ENCODE measurements at places on chromosomes 4 and X.

GRCh38 chrX:7852166-7852565, 9.2 kb downstream of the VCX start:
- DNase-seq = no peak

DNA sequence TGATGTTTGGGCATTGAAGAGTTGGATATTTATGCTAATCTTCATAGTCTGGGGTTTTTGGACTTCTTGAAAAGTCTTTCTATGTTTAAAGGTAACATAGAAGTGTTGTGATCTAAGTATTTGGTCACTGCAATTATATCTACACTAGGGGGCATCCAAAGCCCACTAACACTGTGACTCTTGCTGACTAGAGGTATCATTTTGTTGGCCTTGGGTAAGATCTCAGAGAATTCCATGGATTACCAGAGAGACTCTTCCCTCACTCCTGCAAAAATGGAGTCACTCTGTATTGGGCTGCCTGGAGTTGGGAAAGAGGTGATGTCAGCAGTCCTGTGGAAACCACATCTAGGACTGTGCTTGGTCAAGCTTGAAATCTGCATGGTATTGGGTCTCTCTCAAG, 1077.6 kb downstream of the FAM133A start:
- DNase-seq = no peak

DNA sequence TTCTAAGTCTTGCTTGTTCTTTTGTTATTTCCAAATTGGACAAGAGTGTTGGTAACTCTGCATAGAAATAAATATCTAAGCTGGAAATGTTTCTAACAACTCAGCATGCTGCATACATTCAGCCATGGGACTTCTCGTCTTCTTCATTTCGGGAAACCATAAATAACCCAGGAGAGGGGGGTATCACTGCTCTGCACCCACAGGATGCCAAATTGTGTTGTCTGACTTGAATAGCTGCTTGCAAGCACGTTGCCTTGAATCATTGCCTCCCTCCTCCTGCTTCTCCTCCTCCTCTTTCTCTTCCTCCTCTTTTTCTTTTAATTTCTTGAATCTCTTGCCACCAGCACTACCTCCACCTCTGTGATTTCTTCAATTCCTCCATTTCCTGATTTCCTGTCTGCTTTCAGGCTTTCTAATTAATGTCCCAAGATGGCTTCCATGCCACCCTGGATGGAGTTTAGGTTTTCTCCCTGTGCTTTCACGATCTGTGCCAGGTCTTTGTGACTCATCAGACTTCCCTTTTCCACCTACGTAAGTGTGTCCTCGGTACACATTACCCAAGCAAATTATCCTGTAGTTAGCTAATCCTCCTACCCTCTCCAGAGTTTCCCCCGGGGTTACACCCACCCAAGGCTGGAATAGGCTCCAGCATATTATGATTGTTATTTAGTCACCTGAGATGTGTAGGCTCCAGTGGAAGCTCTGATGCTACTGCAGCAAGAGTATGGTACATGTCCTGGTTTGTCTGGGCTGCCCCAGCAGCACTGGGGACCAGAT, 122.6 kb upstream of the VCX3B start:
- no peak for DNase-seq

DNA sequence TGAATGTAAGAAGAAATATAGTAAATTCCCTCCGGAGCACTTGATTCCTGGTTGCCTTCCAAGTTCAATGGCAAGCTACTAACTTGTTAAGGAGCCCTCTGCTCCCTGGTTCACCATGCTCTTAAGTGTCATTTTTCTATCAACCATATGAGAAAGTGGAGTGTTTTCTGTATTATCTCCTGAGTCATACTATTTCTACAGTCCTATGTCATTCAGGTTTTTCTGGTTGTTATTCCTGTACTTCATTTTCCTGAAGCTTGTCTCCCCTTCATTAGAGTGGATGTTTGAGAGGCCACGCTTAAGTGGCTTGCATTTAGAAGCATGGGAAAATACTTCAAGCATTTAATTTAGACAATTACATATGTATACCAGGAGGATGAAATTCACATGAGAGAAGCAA, 14.7 kb upstream of the EPGN start:
- DNase-seq = no peak

DNA sequence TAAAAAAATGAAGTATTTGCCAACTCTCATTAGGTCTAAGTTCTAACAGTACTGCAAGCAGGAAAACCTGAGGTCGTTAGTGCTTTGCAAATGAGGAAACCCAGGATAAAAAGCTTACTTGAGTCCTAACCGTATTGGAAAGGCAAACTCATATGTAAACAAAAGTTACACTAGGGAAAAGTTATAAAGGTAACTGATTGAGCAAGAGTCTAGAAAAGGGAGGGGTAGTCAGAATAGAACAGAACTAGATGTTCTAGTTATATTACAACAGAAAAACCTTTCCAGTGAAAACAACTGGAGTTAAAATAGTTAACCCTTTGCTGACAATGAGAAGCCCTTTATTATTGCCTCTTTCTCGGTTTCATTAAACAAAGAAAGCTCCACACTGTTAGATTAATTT, 66.4 kb upstream of the MAOA start:
- DNase-seq = no peak

All from GM13977 (cell line).